T-helper 1 cell (primary cell): ENCODE measurements at places on chromosomes 7 and 10.

- no peak for DNase-seq
Measured at GRCh38 chr7:91098566-91098965, 165.7 kb upstream of the FZD1 start.

- no peak for DNase-seq
Measured at GRCh38 chr7:135994466-135995205, 17.5 kb upstream of the MTPN start.

DNA sequence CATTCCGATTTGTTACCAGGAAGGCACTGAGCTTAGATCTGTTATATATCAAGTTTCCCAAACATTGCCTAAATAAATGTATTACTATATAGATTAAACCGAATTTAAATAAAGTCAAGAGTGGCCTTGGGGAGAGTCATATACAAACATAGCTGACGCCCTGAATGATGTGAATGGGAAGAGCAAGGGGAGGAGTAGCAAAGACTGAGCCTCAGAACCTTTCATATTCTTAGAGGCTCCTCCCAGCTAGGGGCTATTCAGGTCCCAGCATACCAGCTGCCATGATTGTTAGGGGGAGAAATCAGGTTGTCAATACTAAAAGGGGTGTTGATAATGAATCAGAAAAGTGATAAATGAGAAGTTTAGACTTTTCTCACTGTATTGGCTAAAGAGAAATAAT lies 64.7 kb upstream of the ITGB1 start:
- DNase-seq, result no peak

DNA sequence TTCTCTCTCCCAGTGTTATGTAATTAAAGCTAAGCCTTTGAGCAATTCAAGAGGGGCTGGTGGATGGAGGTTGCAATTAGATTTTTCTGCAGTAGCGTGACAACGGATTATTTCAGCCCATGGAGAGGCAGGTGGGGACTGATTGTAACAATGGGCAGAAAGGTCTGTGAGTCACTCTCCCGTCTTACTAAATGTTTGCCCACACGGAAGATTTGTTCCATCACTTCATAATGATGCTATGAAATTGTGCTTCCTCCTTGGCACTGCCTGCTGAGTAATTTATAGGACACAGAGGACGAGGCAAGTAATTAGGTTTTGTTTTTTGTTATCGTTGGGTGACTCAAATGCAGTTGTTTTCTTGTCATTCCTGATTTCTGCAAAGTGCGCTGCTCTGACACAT lies 594.5 kb upstream of the DPP6 start:
- no peak for DNase-seq

GRCh38 chr10:71641986-71642385 lies 77.6 kb downstream of the C10orf105 start:
- no peak for DNase-seq

GRCh38 chr10:72796042-72796441 lies 97.5 kb upstream of the OIT3 start:
- no peak for DNase-seq

DNA sequence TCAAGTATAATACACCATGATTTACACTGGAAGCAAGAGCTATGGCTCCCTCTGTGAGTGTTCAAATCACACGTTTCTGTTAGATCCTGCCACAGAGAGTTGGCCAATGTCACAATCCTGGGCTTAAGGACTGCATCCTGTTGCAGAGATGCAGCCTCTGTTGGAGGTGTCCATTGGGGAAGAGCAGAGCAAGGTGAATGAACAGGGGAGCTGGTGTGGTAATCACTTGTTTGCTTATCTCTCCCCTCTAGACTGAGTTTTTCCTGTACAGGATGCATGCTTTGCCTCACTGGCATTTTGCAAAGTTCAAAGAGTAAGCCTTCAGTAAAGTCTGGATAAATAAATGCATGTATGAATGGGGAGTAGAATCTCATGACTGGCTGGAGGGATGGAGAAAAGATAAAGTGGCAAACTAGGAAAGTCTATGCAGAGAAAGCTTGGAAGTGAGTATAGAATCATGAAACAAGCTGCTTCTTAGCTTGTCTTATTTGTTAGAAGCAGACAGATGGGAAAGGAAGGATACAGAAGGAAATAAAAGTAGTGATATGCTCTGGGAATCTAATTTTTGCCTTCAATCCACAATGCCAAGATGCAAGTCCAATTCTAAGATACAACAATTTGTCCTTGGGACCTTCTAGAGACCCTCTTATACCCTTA lies 605.9 kb downstream of the KCNMA1 start:
- no peak for DNase-seq

GRCh38 chr7:106071356-106071998 lies 40.6 kb downstream of the SYPL1 start:
- no peak for DNase-seq

GRCh38 chr10:122981066-122981464 lies 864 bp downstream of the PSTK start:
- DNase-seq, result no peak

- DNase-seq, result no peak
Measured at GRCh38 chr10:58473976-58474375, 38.7 kb upstream of the BICC1 start.

- no peak for DNase-seq
Measured at GRCh38 chr10:103651783-103652476, 158.4 kb downstream of the NEURL1 start.

- DNase-seq, result no peak
Measured at GRCh38 chr10:89547853-89548513, 12.6 kb upstream of the SLC16A12 start.

DNA sequence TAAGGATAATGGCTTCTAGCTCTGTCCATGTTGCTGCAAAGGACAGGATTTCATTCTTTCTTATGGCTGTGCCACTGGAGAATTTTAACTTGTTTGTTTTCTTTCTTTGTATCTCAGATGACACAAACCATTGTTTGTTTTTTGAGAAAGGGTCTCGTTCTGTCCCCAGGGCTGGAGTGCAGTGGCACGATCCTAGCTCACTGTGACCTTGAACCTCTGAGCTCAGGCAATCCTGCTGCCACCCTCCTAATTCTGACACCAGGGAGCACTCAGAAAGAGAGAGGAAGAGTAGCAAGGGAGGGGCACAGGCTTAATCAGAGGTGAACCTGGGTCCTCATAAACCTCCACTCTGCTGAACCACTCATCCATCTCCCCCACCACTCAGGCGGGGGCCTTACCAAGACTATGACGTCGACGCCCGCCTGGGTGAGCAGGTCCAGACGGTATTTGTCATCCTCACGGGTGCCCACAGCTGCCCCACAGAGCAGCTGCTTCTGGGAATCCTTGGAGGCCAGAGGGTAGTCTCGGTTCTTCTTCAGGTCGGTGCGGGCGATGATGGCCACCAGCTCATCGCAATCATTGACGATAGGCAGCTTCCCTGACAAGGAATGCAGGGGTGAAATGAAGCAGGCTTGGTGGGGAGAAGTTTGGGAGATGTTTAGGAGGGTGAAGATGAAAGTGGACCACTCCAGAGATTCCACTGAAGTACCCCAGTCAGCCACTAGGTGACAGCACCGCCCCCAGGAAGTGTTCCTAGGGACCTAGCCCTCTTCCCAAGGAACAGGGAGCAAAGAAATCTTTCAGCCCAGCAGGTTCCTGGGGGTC lies 11.6 kb downstream of the IMPDH1 start:
- DNase-seq, result no peak

DNA sequence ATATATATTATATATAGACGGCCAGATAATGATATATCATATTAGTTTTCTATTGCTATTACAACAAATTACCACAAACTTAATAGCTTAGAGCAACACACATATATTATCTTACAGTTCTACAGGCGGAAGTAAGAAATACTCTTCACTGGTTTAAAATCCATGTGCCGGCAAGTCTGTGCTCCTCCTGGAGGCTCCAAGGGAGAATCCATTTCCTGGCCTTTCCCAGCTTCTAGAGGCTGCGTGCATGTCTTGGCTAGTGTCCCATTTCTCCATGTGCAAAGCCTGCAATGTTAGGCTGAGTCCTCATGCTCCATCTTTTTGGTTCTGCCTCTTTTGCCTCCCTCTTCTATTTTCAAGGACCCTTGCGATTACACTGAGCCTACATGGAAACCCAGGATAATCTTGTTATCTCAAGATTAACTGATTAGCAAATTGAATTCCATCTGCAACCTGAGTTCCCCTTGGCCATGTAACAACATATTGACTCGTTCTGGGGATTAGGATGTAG lies 23.9 kb upstream of the PNLIPRP3 start:
- no peak for DNase-seq

DNA sequence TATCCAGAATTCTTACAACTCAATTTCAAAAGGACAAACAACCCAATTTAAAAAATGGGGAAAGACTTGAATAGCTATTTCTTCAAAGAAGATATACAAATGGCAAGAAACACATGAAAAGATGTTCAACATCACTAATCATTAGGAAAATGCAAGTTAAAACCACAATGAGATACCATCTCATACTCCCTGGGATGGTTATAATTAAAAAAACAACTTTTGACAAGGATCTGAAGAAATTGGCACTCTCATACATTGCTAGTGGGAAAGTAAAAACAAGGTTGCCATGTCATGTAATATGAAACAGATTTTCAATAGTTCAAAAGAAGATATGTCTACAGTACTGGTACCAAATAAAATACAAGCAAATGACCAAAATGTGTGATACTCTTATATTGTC lies 9.0 kb downstream of the OAT start:
- no peak for DNase-seq

DNA sequence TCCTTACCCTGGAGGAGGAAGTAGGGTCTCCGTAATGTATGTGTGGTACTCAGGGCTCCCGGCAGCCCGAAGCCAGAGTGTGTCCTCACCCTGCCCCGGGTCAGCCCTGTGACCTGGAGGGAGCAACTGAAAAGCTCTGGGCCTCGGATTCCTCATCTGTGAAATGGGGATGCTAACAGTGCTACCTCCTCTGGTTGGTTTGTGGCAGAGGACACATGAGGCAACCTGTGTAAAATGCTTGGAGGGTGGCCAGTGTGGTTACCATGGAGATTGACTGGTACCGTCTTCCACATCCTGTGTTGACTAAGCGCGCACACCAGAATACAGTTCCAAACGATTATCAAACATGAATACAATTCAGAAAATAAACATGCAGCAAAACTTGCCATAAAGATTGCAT lies 163.8 kb upstream of the KLF6 start:
- DNase-seq, result peak; percentile 67

DNA sequence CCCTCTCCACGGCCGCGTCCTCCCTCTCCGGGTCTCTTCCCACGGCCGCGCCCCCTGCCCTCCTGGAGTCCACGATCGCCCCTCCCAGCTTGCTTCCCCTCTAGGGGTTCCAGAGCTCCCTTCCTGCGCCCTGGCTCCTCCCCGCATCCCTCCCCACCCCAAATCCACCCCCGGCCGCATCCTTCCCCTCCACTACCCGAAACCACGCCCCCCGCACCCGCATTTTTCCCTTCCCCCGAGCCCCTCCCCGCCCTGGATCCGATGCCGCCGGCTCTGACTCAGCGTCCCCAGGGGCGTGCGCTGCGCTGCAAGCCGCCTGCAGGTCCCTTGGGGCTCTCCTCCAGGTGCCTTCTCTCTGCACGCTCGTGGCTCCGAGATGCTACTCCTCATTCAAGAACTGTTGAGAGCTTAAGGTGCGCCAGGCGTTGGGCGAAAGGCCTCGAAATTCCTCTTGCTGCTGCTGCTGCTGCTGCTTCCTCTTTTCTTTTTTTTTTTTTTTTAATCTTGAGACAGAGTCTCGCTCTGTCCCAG lies 372 bp upstream of the TMEM130 start:
- peak; percentile 32 for DNase-seq

DNA sequence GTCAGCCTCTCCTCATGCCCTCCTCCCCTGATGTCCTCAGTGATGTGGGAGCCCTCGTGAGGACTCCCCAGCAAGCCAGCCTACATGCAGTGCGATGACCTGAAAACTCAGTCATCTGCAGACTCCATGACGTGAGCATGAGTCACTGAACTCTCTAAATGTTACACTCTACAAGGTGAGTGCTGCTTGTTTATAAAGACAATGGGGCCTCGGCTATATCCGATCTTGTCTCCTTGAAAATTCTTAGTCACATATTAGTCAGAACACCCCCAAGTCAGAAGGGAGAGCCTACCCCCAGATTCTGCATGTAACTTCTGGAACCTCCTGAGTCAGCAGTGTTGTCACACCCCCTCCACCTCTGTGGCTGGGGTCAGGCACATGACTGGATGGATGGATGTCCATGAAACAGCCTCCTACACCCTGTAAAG lies 673.8 kb downstream of the INHBA start:
- no peak for DNase-seq

DNA sequence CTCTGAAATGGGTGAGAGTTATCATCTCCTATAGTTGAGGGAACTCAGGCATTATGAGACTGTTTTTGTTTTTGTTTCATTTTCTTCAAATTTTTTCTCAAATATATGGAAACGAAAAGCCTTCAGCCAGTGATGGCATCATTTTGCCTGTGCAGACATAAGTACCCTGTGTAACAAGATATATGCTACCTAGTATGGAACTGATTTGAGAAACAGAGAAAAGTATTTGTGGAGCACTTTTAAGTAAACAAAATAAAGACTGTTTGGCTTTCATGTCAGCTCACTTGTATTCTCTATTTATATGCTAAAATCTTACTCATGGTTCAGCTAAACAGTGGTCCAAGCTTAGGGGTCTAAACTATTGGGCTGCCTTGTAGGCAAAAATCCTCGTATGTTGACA lies 150.6 kb downstream of the WNT2 start:
- DNase-seq, result no peak

DNA sequence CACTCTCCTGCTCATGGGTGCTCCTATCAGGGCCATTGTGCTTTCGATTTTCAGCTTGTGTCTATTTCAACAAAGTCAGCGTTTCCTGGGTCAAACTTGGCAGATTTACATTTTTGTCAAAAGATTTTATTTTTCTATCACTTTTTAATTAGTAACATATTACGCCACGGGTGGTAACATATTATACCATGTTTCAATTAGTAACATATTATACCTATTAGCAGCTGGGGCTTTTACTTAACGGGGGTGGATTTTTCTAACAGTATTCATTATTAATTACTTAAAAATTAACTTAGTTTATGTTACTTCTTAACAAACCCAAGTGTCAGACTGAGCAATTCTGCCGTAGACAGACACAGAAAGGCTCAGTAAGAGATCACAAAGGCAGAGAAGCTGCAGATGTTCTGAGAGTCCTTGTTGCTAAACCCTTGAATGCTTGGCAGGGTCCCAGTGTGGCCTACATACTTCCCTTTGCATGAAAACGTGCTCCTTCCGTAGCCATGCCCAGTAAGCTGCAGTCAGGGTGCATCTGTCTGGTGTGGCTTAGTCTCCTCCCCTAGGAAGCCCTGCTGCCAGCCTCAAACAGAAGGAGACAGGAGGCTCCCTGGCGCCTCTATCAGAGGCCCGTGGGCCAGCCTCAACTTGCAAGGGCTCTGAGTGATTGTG lies 263.1 kb upstream of the CXCL12 start:
- no peak for DNase-seq

DNA sequence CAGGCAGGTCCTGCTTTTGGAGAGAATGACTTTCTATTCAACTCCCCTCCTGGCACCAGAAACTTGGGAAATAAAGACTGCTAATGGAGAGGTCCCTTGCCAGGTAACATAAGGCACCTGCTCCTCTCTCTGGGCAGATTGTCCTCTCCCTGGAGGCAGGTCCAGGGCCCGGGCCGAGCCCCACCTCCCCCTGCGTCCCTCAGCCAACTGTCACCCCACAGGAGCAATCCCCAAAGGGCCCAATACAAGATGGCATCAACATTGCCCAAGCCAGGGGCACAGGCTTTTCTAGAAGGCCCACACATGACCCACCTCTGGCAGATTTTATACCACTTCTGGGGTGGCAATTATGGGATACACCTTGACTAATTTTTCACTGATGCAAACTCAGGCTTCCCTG lies 145.2 kb downstream of the HERPUD2 start:
- DNase-seq, result no peak
